NCI-H2227 treated with DMSO at 0.1 percent for 48 hours (cell line): ENCODE measurements at places on chromosomes 5 and 9.

GRCh38 chr5:175384724-175385552 lies 59.0 kb downstream of the DRD1 start:
- DNase-seq, result no peak

- no peak for DNase-seq
Measured at GRCh38 chr9:102035929-102036328, 297.5 kb upstream of the GRIN3A start.

DNA sequence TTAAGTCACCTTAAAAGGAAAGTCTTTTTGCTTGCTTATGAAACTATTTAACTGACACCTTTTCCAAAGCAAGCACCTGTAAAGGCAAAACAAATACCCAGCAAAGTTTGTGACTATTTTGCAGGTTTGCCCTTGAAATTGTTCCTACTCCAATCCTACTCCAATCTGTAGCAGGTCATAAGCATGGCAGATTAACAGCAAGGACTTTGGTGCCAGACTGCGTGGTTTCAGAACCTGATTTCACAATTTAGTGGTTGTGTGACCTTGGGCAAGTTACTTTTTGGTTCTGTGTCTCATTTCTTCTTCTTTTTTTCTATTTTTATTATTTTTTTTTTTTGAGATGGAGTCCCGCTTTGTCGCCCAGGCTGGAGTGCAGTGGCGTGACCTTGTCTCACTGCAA lies 282.1 kb downstream of the RFX3 start:
- DNase-seq, result no peak

DNA sequence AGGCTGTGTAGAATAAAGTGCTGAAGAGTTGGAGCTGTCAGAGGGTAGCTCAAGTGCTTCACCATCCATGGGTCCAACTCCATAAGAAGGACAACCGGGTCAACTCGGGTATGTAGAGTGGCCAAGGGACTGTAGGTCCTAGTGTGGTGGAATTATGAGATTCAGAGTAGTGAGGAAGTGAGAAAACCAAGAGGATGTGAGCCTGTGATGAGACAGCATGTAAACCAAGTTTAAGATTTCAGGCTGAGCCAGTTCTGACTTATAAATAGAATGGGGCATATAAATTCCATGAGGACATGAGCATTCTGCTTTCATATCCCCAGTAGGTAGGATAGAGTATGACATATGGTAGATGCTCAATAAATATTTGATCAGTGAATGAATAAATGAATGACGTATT lies 96.3 kb downstream of the CFAP95 start:
- DNase-seq, result no peak

- DNase-seq, result no peak
Measured at GRCh38 chr5:23648656-23649055, 141.2 kb downstream of the PRDM9 start.
